ENCODE measurements at places on chromosomes 3 and 15.

DNA sequence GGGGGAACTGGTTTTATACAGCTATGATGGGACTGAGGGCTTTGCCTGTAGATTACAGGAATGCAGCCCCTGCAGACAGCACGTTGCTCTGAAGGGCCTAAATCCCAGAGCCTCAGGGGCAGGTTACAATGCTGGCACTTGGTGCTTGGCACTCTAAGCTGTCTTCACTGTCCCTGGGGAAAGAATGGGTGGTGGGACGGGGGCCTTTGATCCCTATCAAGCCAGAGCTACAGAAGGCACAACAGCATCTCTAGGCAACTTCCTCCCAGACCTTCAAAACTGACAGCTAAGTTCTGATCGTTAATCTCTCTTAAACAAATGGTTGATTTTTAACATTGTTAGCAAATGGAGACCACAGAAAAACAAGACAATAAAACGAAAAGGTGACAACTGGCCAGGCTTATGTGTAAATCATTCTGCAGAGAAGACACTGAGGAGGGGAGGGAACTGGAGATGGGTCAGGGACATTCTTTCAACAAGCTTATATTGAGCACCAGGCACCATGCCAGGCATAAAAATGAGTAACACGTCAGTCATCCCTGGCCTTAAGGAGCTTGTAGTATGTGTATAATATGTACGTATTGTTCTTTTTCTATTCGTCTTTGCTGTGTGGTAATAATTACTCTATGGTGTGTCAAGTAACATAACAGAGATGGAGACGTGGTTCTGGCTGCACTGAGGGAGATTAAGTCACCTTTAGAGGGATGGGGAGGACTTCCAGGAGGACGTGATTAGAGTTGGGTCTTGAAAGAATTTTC, 49.1 kb downstream of the CA12 start:
- DNase-seq: no peak

GRCh38 chr3:3551981-3552380, 247.2 kb upstream of the LRRN1 start:
- DNase-seq: no peak

GRCh38 chr15:90930861-90931574, 1.3 kb downstream of the HDDC3 start:
- DNase-seq: peak; percentile 35

DNA sequence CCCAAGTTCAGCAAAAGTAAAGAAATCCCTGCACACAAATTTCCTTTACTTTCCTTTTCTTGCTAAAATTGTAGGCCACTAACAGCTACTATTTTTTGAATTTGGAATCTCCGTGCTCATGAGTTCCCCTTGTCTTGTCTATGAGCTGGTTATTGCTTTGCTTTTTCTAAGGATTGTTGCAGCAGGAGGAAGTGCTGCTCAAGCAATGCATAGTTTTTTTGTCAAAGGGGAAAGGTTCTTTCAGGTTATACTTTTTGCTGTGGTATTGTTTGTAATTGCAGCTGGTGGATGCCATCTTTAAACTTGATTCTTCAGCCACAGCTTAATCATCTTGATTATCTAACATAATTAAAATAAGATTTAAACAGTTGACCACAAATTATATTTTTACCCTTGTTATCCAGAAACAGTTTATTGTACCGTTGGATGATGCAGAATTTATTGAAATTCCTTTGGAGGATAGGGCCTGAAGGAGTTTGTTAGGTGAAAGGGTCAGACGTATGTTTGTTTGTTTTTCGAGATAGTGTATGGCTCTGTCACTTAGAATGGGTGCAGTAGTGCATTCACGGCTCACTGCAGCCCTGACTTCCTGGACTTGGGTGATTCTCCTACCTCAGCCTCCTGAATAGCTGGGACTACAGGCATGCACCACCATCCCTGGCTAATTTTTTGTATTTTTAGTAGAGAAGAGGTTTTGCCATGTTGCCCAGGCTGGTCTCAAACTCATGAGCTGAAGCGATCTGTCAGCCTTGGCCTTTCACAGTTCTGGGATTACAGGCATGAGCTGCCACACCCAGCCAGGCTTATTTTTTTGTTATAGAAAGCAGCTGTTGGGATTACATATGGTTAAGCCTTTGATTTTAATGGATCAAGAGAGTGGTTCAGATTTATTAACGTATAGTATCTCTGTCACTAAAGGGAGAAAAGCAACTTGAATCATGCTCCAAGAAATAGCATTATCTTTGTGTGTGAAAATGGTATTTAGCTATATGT, 11.7 kb downstream of the MGA start:
- DNase-seq: peak; percentile 74

GRCh38 chr3:169455472-169455871, 208.0 kb downstream of the MECOM start:
- DNase-seq: peak; percentile 23

GRCh38 chr3:155629556-155629955, 115.3 kb downstream of the PLCH1 start:
- DNase-seq: no peak

GRCh38 chr3:124837730-124838186, 49.4 kb downstream of the ITGB5 start:
- DNase-seq: no peak

DNA sequence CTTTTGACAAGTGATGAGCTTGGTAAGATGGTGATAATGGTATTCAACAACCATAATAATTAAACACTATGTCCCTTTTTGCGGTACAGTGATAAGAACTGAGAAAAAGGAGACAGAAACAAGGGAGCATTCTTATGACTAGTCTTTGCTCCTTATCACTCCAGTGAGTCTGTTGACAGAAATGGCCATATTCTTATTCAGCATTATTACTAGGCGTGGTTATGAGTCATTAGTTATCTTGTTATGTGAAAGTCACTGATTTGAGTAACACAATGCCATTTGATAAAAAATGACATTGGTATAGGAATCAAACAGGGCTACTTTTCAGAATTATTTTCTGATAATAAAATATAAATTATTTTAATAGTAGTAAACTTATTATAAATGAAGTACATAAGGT, 193.5 kb downstream of the C3orf38 start:
- DNase-seq: no peak

GRCh38 chr15:61033940-61034677, 195.0 kb downstream of the RORA start:
- DNase-seq: no peak

DNA sequence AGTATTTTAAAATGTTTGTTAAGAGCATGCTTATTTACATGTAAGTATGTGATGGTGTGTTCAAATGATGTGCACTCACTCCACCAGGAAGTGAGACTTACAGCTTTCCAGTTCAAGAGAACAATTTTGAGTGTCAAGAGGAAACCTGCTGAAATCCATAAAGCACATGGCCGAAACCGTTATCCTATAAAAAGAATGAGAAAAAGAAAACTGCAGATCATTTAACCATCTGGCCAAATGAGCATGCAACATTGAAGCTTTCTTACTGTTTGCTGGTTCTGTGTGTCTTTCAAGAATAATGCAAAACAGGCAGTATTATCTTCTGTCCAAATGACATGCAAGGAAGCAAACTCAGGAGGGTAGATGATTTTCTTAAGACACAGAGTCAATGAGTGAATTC, 26.3 kb downstream of the GABRR3 start:
- DNase-seq: no peak

GRCh38 chr3:111570404-111571030, 24.6 kb downstream of the ZBED2 start:
- DNase-seq: no peak

GRCh38 chr15:99708563-99708962, 24.7 kb downstream of the LYSMD4 start:
- DNase-seq: no peak

GRCh38 chr3:81778678-81779182, 17.3 kb upstream of the GBE1 start:
- peak; percentile 4 for DNase-seq

Measured in NCI-H82 (cell line).